CD8-positive, alpha-beta memory T cell (primary cell): ENCODE measurements at places on chromosomes 6 and 20. TPM values are rescaled to one million over a fixed set of nuclear protein-coding genes. Genes with fewer than 3 reads are reported as not detected.

GRCh38 chr6:104537180-104537579 lies 322.5 kb downstream of the HACE1 start:
- no peak for DNase-seq

GRCh38 chr6:135311446-135312200 lies 130.5 kb downstream of the MYB start:
- DNase-seq: no peak

Gene PAK5
- polyA plus RNA-seq: not detected

DNA sequence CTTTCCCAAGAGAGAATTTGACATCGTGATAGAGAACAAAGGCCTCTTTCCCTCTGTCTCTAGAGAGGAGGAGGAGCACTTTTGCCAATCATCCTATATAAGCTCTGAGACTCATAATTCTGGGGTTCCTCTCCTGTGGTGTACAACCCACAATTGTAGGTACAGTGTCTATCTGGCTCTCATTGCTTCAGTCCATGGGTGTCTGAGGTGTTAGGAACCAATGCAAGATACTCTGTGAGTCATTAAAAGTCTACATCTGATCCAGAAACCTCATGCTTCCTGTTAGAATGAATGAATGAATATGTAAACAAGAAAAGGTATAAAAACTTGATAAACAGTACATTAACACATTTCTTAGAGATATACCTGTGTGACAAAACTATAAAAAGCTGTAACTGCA lies 356.7 kb downstream of the QKI start:
- no peak for DNase-seq

GRCh38 chr6:10414756-10415616 lies at the start of gene TFAP2A:
TSS of gene TFAP2A (minus strand) at chr6:10415074. CDS start at chr6:10414991, 83 bp downstream.
- no peak for DNase-seq

DNA sequence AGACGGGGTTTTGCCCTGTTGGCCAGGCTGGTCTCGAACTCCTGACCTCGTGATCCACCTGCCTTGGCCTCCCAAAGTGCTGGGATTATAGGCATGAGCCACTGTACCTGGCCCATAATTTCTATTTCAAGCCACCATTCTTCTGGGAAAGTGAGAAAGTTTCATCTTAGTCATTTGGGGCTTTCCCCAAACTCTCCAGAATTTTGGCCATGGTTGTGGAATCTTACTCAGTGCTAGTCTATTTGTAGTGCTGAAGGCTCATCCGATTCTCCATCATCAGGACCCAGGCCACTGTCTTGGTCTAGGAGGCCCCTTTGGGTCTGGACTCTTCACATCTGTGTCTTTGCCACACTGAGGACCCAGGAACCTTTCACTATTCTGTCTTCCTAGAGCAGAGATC lies 164.9 kb downstream of the EYA2 start:
- no peak for DNase-seq

Gene KCNS1
- polyA plus RNA-seq: not detected

DNA sequence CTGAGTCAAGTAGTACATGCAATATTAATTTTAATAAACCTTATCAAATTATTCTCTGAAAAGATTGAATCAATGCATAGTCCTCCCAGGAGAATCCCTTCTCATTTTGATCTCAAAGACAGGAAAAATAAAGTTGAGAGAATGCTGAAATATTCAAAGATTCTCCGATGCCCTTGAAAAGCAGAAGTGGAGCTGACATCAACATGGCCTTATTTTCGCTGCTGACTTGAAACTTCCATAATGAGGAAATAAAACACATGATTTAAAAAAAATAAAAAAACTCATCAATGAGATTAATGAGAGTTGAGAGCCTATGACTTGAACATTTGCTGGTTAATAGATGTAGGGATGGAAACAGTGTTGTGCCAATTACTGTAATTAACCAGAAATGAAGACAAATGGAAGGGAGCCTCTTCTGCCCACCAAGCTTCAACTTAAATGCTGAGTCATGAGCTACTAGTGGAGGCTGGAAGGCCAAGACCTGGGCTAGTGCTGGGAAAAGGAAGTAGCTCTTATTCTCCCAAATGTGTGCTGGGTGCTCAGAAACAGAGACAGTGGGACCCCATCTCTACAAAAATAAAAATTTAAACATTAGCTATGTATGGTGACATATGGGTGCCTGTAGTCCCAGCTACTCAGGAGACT lies 139.9 kb downstream of the BFSP1 start:
- DNase-seq: no peak

Gene ETV7
- polyA plus RNA-seq: 2.4 TPM

GRCh38 chr20:63306673-63307537 lies 13.9 kb downstream of the COL20A1 start:
- no peak for DNase-seq

- no peak for DNase-seq
These were observed 1071.1 kb upstream of the CITED2 start for GRCh38 chr6:140445474-140446004.

Gene IL17F
- not detected for polyA plus RNA-seq

GRCh38 chr6:114523508-114523907 lies 180.7 kb upstream of the HS3ST5 start:
- DNase-seq: no peak

DNA sequence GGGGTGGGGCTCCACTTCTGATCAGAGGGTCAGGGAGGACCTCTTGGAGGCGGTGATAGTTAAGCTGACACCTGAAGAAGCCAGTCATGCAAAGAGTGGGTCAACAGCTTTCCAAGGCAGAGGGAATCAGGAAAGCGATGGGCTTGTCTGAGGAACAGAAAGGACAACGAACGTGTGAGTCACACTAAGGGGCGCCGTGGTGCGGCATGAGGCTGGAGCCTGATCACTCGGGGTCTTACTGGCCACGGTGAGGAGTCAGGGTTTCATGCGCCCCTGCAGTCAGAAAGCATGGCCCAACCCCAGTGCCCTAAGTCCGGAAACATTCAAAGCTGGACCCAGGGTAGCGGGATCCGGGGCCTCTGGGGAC lies 50.6 kb upstream of the SLC32A1 start:
- peak; percentile 7 for DNase-seq

DNA sequence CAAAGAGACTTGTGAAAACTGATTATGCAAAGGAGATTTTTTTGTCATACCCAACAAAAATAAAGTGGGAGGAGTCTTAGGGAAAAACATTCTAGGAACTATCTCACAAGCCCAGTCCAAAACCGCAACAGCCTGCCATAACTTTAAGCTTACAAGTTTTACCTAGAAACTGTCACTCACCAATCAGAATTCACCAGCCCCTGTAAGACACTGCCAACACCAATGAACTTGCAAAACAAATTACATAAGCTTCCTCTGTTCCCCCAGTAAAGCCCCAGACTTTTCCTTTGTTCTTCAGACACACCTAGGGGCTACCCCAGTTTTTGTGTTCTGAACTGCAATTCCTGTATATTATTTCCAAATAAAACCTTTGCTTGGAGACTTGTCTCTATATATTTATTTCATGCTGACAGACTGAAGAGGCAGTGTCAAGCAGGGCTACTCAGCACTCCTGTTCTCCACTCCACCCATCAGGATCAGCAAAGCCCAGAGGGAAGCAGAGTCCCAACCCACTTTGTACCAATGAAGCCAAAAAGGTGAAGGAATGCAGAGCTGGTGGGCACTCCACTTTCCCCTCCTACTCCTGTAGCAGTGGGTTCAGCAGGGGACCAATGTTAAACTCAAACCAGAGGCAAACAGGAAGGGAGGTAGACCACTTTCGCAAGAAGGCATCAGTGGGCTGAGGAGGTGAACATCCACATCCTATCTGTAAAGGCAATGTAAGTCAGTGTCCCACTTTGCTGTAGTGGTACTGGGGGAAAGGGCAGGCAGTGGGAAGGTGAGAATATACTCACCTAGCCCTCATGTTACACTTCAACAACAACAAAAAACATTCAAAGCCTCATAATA lies 142.5 kb upstream of the RUNX2 start:
- DNase-seq: no peak

DNA sequence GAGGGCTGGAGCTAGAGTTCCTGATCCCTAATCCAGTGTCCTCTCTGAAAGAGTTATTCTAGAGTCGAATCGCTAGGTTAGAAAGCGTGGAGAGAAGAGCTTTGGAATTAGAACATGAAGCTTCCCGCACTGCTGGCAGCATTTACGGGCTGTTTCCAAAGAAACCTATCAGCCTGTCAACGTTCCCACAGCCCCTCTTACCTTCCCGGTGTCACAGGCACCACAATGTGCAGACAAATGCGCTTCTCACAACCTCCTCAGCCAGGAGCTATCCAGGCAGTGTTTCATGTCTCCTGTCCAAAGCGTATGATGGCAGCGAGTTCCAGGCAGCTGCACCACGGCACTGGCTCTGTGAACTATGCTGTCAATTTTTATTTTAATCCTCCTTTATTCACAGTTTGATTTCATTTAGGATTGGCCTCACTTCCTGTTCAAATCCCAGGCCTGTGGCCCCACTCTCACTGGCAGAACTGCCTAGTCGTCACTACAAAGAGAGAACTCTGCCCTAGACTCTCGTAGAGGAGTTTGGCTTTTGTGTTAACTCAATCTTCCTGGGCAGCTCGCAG lies 322.8 kb upstream of the SOX4 start:
- no peak for DNase-seq

DNA sequence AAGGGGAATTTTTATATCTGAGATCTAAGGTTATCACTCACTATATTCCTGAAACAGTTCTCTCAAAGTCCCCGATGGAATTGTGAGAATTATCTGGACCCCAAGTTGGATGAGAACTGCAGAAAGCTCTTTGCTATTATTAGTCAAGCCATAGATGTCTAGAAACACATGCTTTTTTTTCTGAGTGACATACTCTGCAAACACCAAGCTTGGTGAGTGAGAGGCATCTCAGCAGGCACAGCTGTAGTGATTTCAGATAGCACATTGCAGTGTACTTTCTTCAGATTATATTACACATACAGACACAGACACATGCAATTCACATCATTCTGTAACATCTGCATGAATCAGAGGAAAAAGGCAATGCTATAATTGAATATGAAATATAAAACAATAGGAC lies 111.1 kb upstream of the UFL1 start:
- DNase-seq: no peak

DNA sequence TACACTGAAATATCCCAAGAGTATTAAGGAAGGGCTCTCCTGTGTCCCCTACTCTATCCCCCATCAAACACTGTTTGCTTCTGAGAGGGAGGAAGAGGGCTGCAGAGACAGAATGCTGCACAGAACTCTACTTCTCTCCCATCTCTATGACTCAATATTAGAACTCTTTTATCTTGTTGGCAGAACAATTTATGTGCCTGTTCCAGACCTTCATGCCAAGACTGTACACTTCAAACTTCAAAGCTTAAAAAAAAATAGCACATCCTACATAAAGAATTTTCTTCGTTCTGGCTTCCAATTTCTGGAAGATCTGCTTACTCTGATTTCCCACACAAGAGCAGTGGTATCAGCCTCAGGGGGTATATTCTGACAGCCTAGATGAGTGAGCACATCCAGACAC lies 19.6 kb upstream of the GPR63 start:
- DNase-seq: no peak
